H1 (cell line): ENCODE measurements at places on chromosomes 2 and 18. TPM values are rescaled to one million over a fixed set of nuclear protein-coding genes. Genes with fewer than 3 reads are reported as not detected.

The CNGA3 gene
- polyA plus RNA-seq = 0.02 TPM in 1 of 2 replicates, not detected in the other

The IMPA2 gene
- polyA plus RNA-seq = 102 and 146 TPM in 2 replicates

The RAX gene
- polyA plus RNA-seq = 0.12 and 0.36 TPM in 2 replicates

The IL1B gene
- not detected in 2 replicates for polyA plus RNA-seq

DNA sequence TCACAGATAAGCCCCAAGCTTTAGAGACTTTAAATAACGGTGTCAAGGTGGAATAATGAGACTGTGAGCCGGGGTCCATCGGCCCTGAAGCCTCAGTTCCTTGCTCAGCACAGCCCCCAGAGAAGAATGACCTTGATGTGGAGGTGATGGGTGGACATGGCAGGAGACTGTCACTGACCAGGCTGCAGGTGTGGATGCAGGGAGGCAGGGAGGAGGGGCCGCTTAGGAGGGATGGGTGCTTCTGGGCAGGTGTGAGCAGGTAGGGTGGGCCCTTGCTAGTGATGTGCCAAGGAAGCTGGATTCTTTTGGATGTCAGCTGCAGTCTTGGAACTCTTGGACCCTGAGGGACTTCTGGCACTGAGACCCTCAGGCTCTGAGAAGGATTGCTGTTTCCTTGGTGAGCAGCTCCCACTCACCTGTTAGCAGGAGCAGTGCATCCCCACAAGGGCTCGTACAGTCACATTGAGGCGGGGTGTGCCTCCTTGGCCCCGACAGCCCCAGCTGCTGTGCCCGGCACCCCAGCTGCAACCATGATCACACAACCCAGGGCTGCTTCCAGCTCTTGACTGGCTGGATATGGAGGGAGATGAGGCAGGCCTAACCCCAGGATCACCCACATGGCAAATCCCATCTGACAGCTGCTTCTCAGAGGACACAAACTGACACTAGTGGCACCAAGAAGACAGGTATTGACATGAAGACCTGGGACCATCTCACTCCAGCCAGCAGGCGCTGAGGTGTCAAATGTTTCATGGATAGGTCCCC lies 209.8 kb upstream of the HDAC4 start:
- no peaks in the 10 kb centered on the region for H3K36me3 ChIP-seq
- no peak for DNase-seq
- H3K4me1 ChIP-seq = no peaks in the 10 kb centered on the region

DNA sequence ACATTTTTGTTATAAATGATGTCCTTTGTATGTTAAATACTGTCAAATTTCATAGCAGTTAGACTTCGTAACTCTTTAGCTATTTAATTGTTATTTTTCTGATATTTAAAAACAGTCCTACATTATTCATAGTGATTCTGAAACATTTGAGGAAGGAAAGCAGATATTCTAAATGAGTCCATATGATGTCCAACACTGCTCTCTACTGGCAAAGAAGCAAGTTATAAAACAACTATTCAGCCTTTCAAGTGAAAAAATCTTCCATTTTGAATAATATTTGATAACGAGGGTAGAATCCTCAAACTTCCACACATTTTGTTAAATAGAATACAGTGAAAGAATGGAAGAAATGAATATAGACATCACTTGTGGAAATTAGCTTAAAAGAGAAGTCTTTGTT lies 220.8 kb downstream of the GULP1 start:
- no peak overlapping the region for H3K27ac ChIP-seq
- H3K27me3 ChIP-seq = no peaks in the 10 kb centered on the region

GRCh38 chr2:121400201-121400600 lies 115.2 kb upstream of the TFCP2L1 start:
- no peak overlapping the region for H3K27ac ChIP-seq
- no peak for DNase-seq
- no peaks in the 10 kb centered on the region for H3K27me3 ChIP-seq
- H3K4me1 ChIP-seq = no peaks in the 10 kb centered on the region
- no peak overlapping the region for H3K4me3 ChIP-seq

DNA sequence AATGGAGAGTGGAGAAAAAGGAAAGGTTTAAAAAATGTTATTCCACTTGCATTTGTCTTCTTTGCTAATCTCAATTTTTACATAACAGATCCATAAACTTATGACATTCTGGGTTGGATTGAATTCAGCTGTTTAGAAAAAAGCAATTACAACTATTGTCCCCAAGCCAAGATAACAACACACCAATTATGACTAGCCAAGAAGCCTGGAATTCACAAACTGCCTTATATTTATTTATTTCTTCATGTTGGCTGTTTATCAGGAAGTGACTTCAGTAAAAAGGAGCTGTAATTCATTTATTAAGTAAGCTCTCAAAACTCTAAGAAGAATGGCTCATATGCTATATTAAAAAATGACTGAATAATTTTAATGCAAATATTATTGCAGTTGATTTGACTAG lies 137.4 kb downstream of the CALCRL start:
- H3K27me3 ChIP-seq = no peaks in the 10 kb centered on the region
- H3K27ac ChIP-seq = no peak overlapping the region
- no peaks in the 10 kb centered on the region for H3K4me1 ChIP-seq
- H3K36me3 ChIP-seq = no peaks in the 10 kb centered on the region
- DNase-seq = no peak

- no peaks in the 10 kb centered on the region; the same call in 1 of the 2 replicates for H3K27me3 ChIP-seq
- no peak overlapping the region for H3K27ac ChIP-seq
- no peak overlapping the region for H3K4me3 ChIP-seq
- DNase-seq = no peak
These were observed 10.4 kb downstream of the FIGLA start for GRCh38 chr2:70779911-70780545.

GRCh38 chr18:51195451-51196117 lies 1.9 kb downstream of the MEX3C start:
- H3K27ac ChIP-seq = peak overlapping the region; percentile 82
- no peaks in the 10 kb centered on the region for H3K27me3 ChIP-seq
- H3K4me3 ChIP-seq = peak overlapping the region; percentile 100
- DNase-seq = no peak
- peaks cover 2% of the 10 kb centered on the region; the same call in 1 of the 2 replicates for H3K4me1 ChIP-seq

DNA sequence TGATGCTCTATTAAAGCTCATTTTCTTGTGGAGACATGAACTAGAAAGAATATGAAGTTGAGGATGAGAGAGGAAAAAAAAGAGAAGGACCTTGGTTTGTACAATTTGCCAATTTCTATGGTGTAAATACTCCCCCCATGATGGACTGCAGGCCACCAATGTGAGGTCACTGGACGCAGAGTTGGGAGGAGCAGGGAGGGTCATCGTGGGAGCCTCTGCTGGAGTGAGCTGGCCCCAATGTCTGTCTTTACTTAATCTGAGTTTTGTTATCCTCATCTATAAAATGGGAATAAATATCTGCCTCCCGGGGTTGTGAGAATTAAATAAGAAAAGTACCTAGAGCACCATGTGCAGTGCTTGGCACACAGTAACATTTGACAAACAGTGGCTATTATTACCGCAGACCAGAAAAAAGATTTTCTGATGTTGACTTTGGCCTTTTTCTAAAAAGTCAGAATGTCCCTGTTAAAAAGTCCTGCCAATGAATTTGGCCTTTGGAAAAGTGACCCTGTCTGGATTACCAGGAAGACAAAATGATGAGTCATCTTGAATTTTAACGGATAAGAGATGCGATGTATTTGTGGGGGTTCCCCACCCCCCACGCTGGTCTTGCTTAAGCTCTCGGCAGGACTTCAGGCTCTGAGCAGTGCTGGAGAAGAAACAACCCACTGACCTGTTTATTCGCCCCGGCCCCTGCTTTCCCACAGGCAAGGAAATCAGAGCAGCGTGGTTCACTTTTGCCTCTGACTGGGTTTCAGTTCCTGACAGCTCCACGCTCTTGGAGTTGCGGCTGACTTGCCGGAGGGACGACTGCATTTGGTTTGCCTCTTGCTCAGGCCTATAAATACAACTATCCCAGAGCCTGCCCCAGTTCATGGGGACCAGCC lies 50.3 kb upstream of the FOSL2 start:
- no peaks in the 10 kb centered on the region for H3K27me3 ChIP-seq
- no peak overlapping the region for H3K27ac ChIP-seq
- DNase-seq = no peak

DNA sequence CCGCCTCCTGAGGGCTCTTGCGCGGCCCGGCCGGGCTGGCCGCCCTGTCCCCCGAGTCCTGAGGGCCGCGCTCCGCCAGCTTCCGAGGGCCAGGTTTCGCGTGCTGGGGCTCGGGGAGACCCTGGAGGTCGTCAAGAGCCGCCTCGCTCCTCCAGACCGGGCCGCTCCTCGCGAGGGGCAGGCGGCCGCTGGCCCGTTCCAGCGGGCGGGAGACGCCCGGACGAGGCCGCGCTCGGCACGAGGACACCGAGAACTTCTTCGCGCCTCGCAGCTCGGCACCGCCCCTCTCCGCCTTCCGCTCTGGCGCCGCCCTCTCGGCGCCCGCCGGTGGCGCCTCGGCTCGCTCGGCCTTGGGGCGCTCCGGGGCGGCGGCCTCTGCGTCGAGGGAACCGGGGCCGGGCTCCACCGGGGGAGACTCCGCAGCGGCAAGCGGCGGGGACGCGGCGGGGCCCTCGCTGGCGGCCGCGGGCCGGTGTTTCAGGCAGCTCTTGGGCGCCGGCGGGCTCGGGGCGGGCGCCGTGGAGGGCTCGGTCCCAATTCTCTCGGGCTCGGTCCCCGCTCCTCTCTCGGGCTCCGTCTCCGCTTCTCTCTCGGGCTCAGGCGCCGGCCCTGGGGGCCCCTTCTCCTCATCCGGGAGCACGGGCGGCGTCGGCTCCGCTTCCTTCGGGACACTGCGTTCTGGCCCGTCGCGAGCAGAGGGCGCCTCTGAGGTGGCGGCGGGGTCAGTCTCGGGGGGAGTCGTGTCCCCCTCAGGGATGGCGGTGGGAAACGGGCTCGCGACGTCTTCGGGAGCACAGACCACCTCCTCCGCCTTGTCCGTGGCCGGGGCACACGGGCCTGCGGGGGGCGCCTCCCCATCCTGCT lies 91.6 kb upstream of the MGAT4A start:
- peaks cover 29% of the 10 kb centered on the region for H3K27me3 ChIP-seq
- H3K4me3 ChIP-seq = peak overlapping the region; percentile 71
- H3K4me1 ChIP-seq = no peaks in the 10 kb centered on the region
- no peak overlapping the region for H3K27ac ChIP-seq
- no peaks in the 10 kb centered on the region for H3K36me3 ChIP-seq

DNA sequence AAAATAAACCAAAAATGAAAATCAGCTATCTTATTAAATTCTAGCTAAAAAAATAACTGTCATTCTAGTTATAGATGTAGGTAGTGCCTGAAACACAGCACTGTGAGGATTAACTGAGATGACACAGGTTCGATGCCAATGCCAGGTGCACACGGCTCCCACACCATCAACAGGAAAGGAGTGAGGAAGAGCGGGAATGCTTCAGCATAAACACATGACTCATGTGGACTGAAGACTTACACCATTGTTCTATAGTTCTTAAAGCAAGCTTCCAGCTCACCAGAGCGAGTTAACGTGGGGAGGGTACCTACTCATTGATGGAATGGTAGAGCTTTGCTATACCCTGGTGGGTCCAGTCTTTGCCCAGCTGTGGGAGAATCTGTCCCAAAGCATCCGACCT lies 76.7 kb downstream of the EMILIN2 start:
- H3K4me1 ChIP-seq = no peaks in the 10 kb centered on the region
- no peak for DNase-seq
- H3K36me3 ChIP-seq = peaks cover 6% of the 10 kb centered on the region
- H3K27ac ChIP-seq = no peak overlapping the region
- no peak overlapping the region for H3K4me3 ChIP-seq
- H3K27me3 ChIP-seq = no peaks in the 10 kb centered on the region

GRCh38 chr2:69122271-69122670 lies 109.3 kb downstream of the ANTXR1 start:
- no peak overlapping the region for H3K27ac ChIP-seq
- H3K36me3 ChIP-seq = peaks cover 8% of the 10 kb centered on the region
- no peak for DNase-seq
- no peaks in the 10 kb centered on the region; the same call in 1 of the 2 replicates for H3K27me3 ChIP-seq
- H3K4me1 ChIP-seq = no peaks in the 10 kb centered on the region

DNA sequence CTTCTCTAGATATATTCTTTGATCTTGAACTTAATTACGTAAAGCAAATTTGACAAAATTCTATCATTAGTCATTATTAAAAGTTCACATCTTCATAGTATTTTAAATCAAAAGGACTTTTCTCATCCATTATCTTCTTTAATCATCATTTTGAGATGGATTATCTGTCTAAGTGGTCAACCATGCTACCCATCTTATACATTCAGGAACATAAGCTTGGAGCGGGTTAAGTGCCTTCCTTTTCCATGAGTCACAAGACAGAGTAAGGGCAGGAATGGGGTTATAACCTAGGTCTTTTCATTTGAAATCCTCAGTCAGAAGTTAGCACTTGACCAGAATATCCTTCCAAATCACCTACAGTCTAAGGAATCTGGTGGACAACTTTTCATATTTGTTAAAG lies 297.1 kb downstream of the TCF4 start:
- no peak for DNase-seq
- H3K27me3 ChIP-seq = no peaks in the 10 kb centered on the region
- peaks cover 7% of the 10 kb centered on the region for H3K4me1 ChIP-seq
- H3K4me3 ChIP-seq = no peak overlapping the region
- no peak overlapping the region for H3K27ac ChIP-seq
- H3K36me3 ChIP-seq = no peaks in the 10 kb centered on the region

DNA sequence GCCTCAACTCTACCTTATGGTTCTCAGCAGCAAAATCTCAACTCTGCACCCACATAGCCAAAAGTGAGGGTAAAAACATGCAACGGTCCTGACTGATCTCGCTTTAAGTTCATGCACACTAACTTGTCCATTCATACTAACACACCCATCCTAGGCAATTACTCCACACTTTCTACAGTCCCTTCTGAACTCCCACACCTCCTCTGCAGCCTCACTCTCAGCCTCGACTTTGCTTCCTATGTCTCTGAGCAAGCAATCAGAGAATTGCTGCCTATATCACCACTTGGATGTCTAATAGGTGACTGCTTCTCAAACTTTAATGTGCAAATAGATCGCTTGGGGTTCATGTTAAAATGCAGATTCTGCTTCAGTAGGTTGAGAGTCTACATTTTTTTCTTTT lies 7.8 kb upstream of the TMBIM1 start:
- H3K27ac ChIP-seq = no peak overlapping the region
- DNase-seq = no peak
- peaks cover 4% of the 10 kb centered on the region for H3K4me1 ChIP-seq
- H3K36me3 ChIP-seq = no peaks in the 10 kb centered on the region
- no peak overlapping the region for H3K4me3 ChIP-seq

GRCh38 chr18:55585065-55585919 lies 2.7 kb downstream of the TCF4 start:
- peak overlapping the region; percentile 11; the same call in 1 of the 2 replicates for H3K4me3 ChIP-seq
- H3K27me3 ChIP-seq = no peaks in the 10 kb centered on the region
- no peak for DNase-seq
- H3K36me3 ChIP-seq = peaks cover 4% of the 10 kb centered on the region; the same call in 1 of the 2 replicates
- peaks cover 31% of the 10 kb centered on the region; the same call in 1 of the 2 replicates for H3K4me1 ChIP-seq

GRCh38 chr2:26588576-26588975 lies 52.6 kb downstream of the CIB4 start:
- H3K4me3 ChIP-seq = no peak overlapping the region
- H3K4me1 ChIP-seq = no peaks in the 10 kb centered on the region
- H3K36me3 ChIP-seq = no peaks in the 10 kb centered on the region
- H3K27me3 ChIP-seq = no peaks in the 10 kb centered on the region
- H3K27ac ChIP-seq = no peak overlapping the region
- DNase-seq = no peak
